ENCODE measurements at places on chromosomes 1 and 21.

GRCh38 chr1:209103092-209103491, 480.4 kb upstream of the CAMK1G start:
- no peak for DNase-seq

DNA sequence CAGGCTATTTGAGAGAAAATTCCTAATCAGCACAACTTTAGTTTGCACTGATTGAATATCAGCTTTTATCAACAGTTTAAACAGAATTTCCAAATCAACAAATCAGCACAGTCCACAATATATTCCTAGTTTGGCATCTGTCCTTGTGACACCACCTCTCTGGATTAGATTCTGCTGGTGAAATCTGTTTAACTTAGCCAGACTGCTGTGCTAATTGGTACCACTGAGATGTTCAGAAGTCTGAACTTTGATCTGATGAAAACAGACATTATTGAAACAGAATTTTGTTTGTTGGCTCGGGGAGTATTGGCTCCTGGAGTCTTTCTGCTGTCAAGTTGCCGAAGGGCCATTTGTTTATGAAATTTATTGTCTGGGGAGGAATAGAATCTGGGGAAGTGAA, 17.0 kb upstream of the NGF start:
- DNase-seq: no peak

- no peak for DNase-seq
Observed at GRCh38 chr1:228342627-228343190, 63.9 kb downstream of the TRIM11 start.

GRCh38 chr1:6313393-6314200, 52.7 kb upstream of the GPR153 start:
- DNase-seq: no peak

DNA sequence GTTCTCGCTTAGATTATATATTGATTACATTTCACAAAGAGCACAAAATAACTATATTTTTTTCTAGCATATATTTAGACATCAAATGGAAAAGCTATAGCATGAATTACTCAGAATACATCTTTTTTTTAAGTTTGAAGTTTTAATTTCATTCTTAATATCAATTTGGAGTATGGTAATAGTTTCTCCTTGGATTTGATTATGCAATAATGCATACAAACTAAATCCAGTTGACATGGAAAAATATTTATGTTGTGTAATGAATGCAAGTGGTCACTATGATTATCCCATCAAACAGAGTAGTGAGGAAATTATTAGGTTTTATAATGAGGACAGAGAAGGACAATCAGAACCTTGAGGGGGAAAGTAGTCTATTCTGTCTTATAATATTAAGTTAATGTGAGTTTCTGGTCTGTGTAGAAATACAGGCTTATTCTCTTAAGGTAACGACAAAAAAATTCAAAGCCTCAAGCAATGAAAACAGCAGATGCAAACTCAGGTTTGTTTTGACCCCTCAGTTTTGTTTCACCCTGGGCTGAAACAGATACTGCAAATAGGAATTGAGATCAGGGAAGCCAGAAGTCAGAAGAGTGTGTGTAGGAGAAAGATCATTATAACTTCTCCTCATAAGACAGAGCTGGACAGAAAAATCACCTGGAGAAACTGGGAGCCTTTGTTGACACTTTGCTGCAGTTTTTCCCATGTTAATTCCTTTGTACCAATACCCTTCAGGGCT, 23.7 kb downstream of the LRRC8B start:
- DNase-seq: no peak

- peak; percentile 24 for DNase-seq
Observed at GRCh38 chr1:1630965-1631781, 800 bp upstream of the MMP23B start.

- no peak for DNase-seq
Observed at GRCh38 chr1:24091971-24092482, 19.9 kb downstream of the MYOM3 start.

DNA sequence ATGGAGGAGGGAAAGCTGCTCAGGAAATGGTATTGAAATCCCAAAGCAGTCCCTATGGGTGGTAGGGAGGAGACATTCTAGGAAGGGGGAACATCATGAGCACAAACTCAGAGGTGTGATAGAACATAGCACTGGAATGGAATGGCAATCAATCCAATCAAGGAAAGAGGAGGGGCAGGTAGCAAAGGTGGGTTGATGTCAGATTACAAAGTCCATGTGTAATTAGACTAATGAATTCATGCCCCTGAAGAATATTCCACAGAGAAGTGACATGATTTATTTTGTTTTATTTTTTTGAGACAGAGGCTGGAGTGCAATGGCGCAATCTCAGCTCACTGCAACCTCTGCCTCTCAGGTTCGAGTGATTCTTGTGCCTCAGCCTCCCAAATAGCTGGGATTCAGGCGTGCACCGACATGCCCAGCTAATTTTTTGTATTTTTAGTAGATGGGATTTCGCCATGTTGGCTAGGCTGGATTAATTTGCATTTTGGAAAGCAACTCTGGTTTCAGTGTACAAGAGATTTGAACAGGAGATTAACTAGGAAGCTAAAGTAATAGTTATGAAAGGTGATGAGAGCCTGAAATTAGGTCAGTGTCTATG, 36.1 kb downstream of the DEGS1 start:
- no peak for DNase-seq

DNA sequence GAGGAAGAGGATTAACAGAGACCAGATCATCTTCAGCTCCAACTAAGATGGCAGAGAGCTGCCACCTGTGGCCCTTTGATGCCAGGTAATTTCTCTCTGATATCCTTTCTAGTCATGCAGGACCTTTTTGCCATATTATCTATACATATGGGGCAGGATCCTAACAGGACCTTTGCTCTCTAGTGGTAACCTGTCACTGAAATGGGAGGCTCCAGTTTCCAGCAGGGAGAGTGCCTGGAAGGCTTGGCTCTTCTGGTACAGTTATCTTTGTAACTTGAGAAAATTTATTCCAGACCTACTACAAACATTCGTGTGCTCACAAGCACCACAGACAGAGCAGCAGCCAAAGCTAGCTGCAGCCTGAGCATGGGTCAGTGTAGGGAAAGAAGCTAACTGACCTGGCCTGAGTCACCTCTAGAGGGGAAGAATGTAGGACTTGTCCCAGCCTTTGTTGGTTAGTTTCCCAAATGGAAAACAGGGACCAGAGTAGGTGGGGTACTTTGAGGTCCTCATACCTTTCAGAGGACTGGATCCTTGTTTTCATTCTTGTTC, 86.5 kb upstream of the MACF1 start:
- DNase-seq: no peak

DNA sequence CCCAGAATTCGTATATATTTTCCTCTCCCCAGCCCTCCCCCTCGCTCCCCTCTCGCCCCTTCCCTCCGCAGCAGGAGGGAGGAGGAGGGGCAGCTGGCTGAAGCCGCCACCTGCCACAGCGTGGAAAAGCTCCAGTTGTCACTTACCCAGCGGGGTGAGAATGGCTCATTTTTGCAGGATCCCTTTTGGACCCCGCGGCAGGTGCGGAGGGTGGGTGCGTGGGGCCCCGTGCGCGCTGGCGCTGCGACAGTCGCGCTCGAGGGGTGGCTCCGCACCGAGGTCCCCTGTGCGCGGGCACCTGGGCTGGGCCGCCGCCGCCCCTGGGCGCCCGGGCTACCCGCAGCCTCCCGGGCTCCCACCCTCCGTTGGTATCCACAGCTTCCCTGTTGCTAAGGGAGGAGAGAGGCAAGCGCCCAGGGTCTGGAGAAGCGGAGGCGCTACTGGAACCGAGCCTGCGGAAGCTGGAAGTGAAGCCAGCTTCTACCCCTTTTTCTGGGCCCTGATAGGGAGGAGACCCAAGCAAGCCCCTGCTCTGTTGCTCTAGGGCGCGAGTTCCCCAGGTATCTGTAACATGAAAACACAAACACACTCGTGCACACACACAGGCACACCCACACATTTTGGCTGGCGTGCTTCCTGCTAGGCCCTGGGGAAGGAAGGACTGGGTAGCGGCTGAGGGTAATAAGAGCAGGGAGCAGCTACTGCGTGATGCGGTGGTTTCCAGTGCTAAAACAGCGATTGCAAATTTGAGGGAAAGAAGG, at the start of gene ERICH3:
Gene ERICH3 (minus strand): TSS at position 442 of the 761 bp plus-strand sequence. CDS start 273 bp downstream, at position 169.
- no peak for DNase-seq

DNA sequence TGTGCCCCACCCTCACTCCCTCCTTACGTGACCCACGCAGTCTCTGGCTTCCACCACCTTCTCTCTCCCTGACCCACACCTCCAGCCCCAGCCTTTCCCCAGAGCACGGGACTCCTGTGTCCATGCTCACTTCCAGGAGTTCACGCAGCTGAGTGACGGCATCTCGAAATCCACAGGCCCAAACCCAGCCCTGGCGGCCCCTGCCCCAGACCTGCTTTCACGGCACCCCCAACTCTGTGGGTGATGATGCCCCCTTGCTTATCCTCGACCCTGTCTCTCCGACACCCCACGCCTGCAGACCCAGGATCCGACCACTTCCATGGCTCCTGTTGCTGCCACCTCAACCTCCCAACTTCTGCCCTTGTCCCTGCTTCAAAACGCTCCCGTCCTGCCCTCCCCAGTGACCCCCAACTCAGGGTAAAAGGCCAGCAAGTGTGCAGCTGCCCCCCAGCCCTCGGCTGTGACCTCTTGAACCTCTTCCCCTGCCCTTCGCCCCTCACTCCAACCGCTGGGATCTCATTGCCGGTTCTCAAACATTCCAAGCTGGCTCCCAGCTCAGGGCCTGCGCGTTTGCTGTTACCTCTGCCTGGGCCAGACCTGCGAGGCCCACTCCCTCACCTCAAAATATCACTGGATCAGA, 30.4 kb upstream of the LAPTM5 start:
- no peak for DNase-seq

DNA sequence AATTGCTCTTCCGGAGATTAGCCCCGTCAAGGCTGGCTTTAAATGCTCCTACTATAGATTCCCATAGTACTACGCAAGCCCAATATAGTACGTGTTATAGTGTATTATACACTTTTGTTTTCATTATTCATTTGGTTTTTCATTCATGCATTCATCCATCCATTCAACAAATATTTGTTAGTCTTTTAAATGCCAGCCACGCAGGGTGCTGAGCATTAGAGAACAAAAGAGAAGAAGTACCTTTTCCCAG, 513 bp upstream of the RAB3GAP2 start:
- DNase-seq: no peak

- no peak for DNase-seq
Observed at GRCh38 chr1:172801771-172802322, 142.9 kb downstream of the FASLG start.

GRCh38 chr1:29708381-29708780, 472.1 kb downstream of the PTPRU start:
- no peak for DNase-seq

DNA sequence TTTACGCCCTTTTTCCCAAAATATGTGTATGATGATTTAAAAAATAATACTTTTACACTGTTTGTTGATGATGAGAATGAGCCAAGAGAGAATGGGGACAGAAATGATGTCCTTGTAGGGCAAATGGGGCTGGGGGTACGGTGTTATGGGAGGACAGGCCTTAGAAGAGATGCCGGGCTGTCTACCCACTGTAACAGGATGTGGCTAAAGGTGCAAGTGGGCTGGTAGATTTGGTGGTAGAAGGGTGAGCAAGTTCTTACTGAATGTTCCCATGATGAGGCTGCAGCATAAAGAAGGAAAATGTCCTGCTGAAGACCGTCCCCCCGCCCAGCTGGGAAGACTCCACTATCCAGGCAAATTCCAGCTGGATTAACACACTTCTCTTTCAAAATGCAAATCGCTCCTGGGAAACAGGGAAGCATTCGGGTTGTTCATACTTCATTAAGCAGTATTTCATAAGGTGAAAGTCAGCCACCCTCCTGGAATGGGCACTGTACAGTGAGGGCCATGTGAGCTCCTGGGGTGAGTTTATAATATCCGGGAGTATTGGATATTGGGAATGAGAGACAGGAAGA, 14.0 kb downstream of the GPA33 start:
- DNase-seq: no peak

- no peak for DNase-seq
Observed at GRCh38 chr1:91790392-91790791, 95.6 kb downstream of the TGFBR3 start.

DNA sequence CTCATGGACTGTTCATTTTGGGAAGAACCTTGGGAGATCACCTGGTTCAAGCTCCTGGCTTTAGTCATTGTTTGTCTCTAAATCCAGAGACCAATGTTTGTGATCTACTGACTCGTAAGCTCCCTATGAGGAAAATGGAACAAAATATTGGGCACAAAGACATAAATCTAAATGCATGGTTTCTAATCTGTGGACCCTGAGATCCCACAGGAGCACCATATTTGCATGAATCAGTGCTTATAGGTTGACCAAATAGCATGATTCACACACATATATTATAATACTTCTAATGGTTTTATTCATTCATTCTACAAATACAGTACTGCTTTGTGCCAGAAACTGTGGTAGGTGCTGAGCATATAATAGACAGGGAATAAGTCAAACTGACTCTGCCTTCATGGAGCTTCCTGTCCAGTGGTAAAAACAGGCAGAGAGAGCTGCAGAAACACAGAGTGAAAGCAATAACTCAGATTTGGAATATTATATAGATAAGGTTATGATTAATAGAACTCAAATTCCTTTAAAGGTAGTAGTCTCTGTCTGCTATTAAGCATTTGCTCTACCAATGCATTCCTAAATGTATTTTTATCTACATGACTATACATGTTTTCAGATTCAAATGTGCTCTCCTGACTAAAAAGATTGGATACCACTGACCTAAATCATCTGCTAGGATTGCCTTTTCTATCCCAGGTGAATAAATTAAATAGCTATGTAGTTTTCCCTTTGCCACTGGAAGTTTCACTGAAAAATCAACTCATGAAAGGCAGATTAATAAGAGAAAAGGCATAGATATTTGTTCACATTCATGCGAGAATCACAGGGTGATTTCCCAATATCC, 198.6 kb upstream of the CAMK1G start:
- DNase-seq: no peak

GRCh38 chr21:45488931-45489721, 53.1 kb downstream of the SLC19A1 start:
- no peak for DNase-seq

GRCh38 chr1:167772436-167772835, 50.7 kb downstream of the MPZL1 start:
- DNase-seq: no peak

- no peak for DNase-seq
Observed at GRCh38 chr1:94033849-94034248, 87.1 kb downstream of the ABCA4 start.

- peak; percentile 78 for DNase-seq
Observed at GRCh38 chr1:8848663-8849386, 29.7 kb downstream of the ENO1 start.

- DNase-seq: no peak
Observed at GRCh38 chr21:44079846-44080245, 27.4 kb upstream of the PWP2 start.

- no peak for DNase-seq
Observed at GRCh38 chr1:117436513-117436912, 69.3 kb downstream of the MAN1A2 start.

DNA sequence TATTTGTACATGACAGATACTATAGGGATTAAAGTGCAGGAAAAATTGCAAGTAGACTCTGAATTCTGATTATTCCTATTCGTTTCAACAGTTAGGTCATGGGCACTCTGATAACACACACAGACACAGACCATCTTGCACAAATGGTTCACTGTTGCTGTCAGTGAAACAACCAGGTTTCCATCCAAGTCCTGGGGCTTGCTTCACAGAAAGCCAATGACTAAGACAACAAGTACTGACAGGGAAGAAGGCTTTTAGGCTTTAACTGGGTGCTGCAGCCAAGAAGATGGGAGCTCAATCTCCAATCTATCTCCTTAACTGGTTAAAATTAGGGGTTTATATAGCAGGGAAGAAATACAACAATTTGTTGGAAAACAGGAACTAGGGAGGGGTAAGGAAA, 57.6 kb downstream of the RIMS3 start:
- DNase-seq: no peak

- DNase-seq: no peak
Observed at GRCh38 chr1:189499736-189500135, 977.9 kb downstream of the BRINP3 start.

All from activated naive CD4-positive, alpha-beta T cell treated with anti-CD3 and anti-CD28 coated beads, Interleukin-2, amount 50 U/mL, for 16 hours (primary cell).